ENCODE measurements at places on chromosomes 3 and 15. TPM values are rescaled to one million over a fixed set of nuclear protein-coding genes. Genes with fewer than 3 reads are reported as not detected.
A peak's percentile ranks its signal among the peaks of the same experiment; 100 is the strongest.

- no peak overlapping the region for H3K27ac ChIP-seq
- no peak for DNase-seq
- no peaks in the 10 kb centered on the region for H3K36me3 ChIP-seq
These were observed 389.1 kb upstream of the SGO1 start for GRCh38 chr3:20575146-20575545.

GRCh38 chr3:47868306-47868705 lies 65.4 kb downstream of the DHX30 start:
- H3K36me3 ChIP-seq, result peaks cover 98% of the 10 kb centered on the region
- no peak for DNase-seq
- H3K4me1 ChIP-seq, result no peaks in the 10 kb centered on the region
- no peaks in the 10 kb centered on the region for H3K27me3 ChIP-seq
- H3K4me3 ChIP-seq, result no peak overlapping the region

- no peak overlapping the region for H3K4me3 ChIP-seq
- H3K27ac ChIP-seq, result no peak overlapping the region
- DNase-seq, result peak; percentile 39
- H3K27me3 ChIP-seq, result peaks cover 8% of the 10 kb centered on the region
- H3K4me1 ChIP-seq, result no peaks in the 10 kb centered on the region
These were observed 136.8 kb upstream of the ACP3 start for GRCh38 chr3:132180337-132180791.

DNA sequence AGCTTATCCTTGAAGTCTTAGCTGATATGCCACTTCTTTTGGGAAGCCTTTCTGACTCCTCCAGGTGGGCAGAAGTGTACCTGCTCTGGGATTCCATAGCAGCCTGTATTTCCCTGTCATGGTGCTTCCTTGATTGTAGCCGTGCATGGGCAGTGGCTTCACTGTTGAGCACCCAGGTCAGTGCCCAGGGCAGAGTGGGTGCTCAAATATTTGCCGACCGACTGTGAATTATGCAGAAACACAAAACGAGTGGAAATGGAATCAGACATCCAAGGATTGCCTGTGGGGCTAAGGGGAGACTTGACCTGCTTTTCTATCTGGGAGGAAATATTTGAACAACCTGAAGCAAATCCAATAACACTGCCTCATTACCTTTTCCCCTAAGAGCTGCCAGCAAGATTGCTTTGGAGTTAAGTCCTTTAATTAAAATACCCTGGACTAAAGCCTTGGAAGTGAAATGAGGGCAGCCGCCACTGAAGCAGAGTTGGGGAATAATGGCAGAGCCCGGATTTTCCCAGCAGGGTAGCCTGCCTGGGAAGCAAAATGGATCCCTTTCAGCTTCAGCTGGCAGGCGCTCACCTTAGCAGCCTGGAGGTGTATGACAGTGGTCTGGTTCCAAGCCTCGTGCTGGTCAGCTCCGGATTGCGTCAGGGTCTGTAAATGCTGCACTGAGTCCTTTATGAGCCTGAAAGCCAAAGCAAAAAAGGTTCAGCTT lies 14.9 kb downstream of the ACOX2 start:
- no peak overlapping the region for H3K4me3 ChIP-seq
- H3K36me3 ChIP-seq, result no peaks in the 10 kb centered on the region
- peaks cover 7% of the 10 kb centered on the region for H3K4me1 ChIP-seq
- H3K27ac ChIP-seq, result no peak overlapping the region
- no peaks in the 10 kb centered on the region for H3K27me3 ChIP-seq
- DNase-seq, result no peak

DNA sequence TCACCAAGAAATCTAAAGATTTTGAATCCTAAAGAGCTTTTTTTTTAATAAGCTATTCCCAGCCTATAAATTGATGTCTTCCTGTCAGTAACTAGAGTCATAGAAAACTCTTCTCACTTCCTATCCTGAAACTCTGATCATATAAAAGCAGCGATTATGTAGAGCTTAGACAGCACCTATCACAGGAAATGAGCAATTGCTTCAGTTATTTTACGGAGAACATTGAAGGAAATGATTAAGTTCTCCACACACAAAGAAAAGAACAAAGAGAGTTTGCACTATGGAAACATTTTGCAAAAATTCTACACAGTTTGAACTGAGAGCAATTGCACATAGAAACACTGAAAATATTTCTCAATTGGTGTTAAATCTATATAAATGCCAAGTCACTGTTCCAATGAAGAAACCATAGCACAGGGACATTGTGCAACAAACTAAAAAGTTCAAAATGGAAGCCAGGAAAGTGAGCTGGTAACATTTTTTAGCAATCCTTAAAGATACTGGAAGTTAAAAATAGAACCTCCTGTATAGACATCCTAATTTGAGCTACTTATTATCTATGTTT lies 291.5 kb upstream of the ARHGEF26 start:
- H3K27me3 ChIP-seq, result no peaks in the 10 kb centered on the region
- H3K4me3 ChIP-seq, result no peak overlapping the region
- H3K36me3 ChIP-seq, result no peaks in the 10 kb centered on the region
- DNase-seq, result no peak
- no peak overlapping the region for H3K27ac ChIP-seq
- peaks cover 9% of the 10 kb centered on the region for H3K4me1 ChIP-seq

DNA sequence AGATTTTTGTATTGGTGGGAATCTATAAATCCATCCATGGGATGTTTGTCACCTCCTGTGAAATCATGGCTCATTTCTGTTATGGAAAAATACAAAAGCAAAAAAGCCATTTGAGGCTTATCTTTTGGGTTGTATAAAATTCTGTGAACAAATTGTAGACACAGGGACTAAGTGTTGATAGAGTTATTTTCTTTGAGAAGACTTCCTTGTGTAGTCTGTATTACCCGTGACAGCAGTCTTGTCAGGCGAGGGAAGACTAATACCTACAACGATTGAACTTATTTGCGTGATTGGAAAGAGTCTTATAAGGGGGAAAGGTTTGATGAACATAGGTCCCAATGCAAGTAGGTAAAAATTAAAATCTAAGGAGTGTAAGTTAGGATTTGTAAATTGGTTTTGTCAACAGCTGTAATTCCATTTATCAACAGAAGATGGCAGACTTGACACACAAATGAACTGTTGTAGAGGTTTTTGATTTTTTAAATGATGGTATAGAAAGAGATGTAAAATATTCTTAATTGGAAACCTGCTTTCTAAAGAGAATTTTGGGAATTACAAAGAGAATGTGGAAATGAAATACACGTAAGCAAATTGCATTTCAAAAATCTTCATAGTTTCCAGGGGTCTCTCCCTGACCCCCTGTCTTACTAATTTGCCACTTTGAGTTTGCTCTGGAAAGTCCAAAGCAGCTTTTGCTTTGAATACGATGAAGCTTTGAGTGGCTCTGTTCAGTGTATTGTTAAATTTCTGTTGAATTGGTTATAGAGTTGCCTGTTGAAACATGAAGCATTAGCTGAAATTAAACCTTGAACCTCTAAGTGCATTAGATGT lies 33.2 kb downstream of the SLC25A26 start:
- no peaks in the 10 kb centered on the region for H3K4me1 ChIP-seq
- H3K27me3 ChIP-seq, result no peaks in the 10 kb centered on the region
- no peak for DNase-seq
- no peak overlapping the region for H3K27ac ChIP-seq
- peaks cover 7% of the 10 kb centered on the region for H3K36me3 ChIP-seq
- H3K4me3 ChIP-seq, result no peak overlapping the region

DNA sequence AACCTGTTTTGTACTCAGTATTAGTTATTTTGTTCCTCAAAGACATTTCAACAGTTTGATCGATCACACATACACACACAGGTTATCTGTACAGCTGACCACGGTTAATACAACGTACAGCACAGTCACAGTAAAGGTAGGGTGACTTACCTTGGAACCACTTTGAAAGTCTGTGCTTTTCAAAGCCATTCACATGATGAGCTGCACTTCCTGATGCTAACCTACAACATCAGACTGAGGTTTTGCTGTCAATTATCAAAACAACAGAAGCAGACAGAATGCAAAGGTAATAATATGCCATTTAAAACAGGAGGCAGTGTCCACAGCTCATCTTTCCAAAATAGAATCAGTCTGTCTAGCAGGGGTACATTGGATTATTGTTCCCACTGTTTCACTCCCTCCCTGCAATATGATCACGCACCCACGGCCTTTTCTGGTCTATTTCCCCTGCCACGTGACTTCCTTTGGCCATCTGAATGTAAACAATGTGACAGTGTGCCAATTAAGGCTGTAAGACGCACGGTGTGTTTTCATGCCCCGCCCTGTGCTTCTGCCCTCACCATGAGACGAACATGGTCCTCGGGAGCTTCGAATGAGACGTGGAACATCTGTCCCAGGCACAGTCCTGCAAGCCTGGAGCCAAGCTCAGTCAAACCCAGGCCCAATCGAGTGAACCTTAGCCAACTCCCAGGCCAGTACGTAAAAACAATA lies 102.4 kb downstream of the FMN1 start:
- no peaks in the 10 kb centered on the region for H3K36me3 ChIP-seq
- no peaks in the 10 kb centered on the region for H3K27me3 ChIP-seq
- no peak for DNase-seq
- peaks cover 15% of the 10 kb centered on the region for H3K4me1 ChIP-seq

DNA sequence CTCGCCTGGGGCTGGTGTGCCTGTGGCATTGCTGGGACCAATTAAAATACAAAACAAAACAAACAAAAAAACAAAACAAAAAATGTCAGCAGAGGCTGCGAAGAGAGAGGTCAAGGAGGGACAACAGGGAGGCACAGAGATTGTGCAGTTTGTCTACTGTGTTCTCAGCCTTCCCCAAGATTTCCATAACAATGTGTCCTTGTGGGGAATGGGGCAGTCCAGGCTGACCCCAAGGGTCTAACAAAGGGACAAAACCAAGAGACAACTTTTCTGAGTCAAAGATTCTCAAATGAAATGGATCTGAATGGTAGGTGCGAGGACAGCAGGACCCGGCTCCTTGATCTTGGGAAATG lies 46.4 kb upstream of the TRPM1 start:
- no peaks in the 10 kb centered on the region for H3K36me3 ChIP-seq
- DNase-seq, result no peak
- H3K27me3 ChIP-seq, result no peaks in the 10 kb centered on the region
- no peaks in the 10 kb centered on the region for H3K4me1 ChIP-seq
- H3K4me3 ChIP-seq, result no peak overlapping the region

DNA sequence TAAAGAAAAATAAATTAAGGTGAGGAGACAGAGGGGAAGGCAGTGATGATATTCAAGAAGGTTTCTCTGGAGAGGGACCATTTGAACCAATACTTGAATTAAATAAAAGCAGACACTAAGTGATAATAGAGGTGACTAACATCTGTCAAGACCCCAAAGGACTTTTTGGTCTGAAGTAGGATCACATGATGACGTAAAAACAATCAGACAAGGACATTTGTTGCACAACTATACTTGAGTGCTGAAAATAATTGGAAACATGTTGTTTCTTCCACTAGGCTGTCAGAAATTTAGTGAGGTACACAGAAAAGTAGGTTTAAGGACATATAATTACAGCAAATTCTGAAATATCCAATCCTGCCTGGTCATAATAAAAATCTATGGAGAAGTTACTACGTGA lies 179.5 kb downstream of the WNT5A start:
- H3K4me3 ChIP-seq, result no peak overlapping the region
- no peaks in the 10 kb centered on the region for H3K36me3 ChIP-seq
- no peak overlapping the region for H3K27ac ChIP-seq
- no peaks in the 10 kb centered on the region for H3K27me3 ChIP-seq
- DNase-seq, result no peak

DNA sequence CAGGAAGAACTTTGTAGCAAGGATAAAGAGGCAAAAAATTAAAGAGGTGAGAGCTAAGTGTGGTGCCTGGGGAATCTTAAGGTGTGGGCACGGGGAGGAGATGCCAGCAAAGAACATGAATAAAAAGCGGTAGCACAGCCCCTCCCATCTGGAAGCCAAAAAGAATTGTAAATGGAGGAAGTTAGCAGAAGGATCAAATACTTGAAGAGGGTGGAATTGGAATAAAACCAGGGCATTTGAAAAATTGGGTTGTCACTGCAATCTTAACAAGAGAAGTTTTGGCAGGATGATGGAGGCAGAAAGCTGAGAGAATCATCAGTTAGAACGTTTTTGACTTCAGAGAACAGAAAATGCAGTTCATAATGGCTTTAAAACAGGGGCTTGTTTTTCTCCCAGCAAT lies 2.4 kb downstream of the CCR2 start:
- no peak overlapping the region for H3K4me3 ChIP-seq
- H3K36me3 ChIP-seq, result no peaks in the 10 kb centered on the region
- 0 out of 2 replicates have a peak, but pooled peaks cover 6% of the 10 kb centered on the region for H3K27me3 ChIP-seq
- H3K4me1 ChIP-seq, result peaks cover 7% of the 10 kb centered on the region
- DNase-seq, result no peak

GRCh38 chr15:64568765-64569164 lies 108.4 kb downstream of the ZNF609 start:
- DNase-seq, result no peak
- no peak overlapping the region for H3K27ac ChIP-seq
- H3K4me3 ChIP-seq, result no peak overlapping the region
- no peaks in the 10 kb centered on the region for H3K4me1 ChIP-seq
- H3K27me3 ChIP-seq, result no peaks in the 10 kb centered on the region

DNA sequence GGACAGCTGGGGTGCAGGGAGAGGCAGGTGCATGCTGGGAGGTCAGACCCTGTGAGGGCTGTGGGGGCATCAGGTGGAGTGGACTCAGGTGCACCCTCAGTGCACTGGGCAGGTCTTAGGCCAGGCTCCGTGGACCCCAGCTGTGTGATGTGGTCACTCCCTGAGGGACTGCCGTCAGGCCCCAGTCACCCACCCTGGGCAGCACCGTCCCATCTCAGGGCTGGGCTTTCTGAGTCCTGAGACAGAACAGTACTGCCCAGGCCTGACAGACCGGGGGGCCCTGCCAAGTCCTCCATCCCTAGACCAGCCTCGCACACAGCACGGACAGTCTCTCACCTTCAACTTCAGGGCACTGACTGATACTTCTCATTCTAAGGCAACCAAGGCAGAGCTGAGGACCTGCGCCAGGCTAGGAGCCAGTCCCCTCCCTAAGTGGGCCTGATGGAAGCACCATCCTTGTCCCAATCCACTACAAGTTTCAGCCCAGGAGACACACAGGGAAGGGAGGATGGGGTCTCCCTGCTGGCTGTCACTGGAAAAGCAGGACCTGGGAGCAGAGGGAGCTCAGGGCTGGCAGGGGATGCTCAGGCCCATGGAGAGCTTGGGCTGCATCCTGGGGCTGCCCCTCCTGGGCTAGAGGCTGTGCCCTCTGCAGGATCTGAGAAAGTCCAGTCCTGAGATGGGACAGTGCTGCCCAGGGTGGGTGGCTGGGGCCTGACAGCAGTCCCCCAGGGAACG lies 86.3 kb downstream of the LMLN start:
- H3K27ac ChIP-seq, result no peak overlapping the region
- DNase-seq, result no peak
- H3K4me3 ChIP-seq, result no peak overlapping the region
- H3K27me3 ChIP-seq, result no peaks in the 10 kb centered on the region
- no peaks in the 10 kb centered on the region for H3K4me1 ChIP-seq

GRCh38 chr15:27045796-27046195 lies 74.8 kb downstream of the GABRG3 start:
- DNase-seq, result no peak
- H3K27ac ChIP-seq, result no peak overlapping the region
- no peak overlapping the region for H3K4me3 ChIP-seq
- no peaks in the 10 kb centered on the region for H3K27me3 ChIP-seq
- no peaks in the 10 kb centered on the region for H3K36me3 ChIP-seq

- H3K27me3 ChIP-seq, result no peaks in the 10 kb centered on the region
- H3K36me3 ChIP-seq, result no peaks in the 10 kb centered on the region
- DNase-seq, result no peak
- no peak overlapping the region for H3K27ac ChIP-seq
- no peak overlapping the region for H3K4me3 ChIP-seq
These were observed 18.6 kb upstream of the SENP7 start for GRCh38 chr3:101531473-101532086.

Gene ALDH1A3
- 1.9 TPM for total RNA-seq

Gene WDR49
- not detected for total RNA-seq

Gene TM4SF18
- total RNA-seq, result 2.4 TPM

Gene ZNF106
- total RNA-seq, result 62.4 TPM

Gene TRH
- total RNA-seq, result not detected

Gene SLC9C1
- not detected for total RNA-seq

Gene DCBLD2
- 70.2 TPM for total RNA-seq

Gene ASB7
- total RNA-seq, result 8.6 TPM

Gene PYDC2
- total RNA-seq, result not detected

Gene GABRB3
- not detected for total RNA-seq

Gene B2M
- 7,743 TPM for total RNA-seq
